ENCODE measurements at places on chromosomes 6 and 20.

- DNase-seq = no peak
Observed at GRCh38 chr20:63587776-63588591, 13.9 kb upstream of the HELZ2 start.

DNA sequence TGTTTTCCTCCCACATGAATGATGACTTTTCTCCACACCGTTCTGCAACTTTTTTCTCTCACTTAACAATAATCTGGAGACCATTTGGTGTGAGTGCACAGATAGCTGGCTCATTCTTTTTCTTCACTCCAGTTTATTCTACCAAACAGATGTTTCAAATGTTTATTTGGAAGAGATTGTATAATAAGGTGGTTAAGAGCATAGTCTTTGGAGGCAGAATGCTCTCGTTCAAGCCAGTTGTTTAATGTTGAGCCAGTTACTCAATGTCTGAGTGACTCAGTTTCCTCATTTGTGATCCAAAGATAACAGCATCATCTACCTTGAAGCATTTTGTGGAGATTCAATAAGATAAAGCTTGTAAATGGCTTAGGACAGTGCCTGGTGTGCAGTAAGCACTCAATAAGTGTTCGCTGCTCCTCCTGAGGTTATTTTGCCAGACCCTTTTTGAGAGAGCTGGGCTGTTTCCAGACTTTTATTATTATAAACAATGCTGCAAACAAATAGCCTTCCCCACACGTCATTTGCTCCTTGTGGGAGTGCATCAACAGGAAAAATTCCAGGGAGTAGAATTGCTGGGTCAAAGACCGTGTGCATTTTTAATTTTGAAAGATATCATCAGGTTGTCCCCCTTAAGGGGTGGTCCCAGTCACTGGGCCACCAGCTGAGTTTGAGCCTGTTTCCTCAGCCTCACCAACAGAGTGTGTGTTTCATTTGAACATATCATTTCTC lies 70.6 kb downstream of the VEGFA start:
- DNase-seq = no peak

DNA sequence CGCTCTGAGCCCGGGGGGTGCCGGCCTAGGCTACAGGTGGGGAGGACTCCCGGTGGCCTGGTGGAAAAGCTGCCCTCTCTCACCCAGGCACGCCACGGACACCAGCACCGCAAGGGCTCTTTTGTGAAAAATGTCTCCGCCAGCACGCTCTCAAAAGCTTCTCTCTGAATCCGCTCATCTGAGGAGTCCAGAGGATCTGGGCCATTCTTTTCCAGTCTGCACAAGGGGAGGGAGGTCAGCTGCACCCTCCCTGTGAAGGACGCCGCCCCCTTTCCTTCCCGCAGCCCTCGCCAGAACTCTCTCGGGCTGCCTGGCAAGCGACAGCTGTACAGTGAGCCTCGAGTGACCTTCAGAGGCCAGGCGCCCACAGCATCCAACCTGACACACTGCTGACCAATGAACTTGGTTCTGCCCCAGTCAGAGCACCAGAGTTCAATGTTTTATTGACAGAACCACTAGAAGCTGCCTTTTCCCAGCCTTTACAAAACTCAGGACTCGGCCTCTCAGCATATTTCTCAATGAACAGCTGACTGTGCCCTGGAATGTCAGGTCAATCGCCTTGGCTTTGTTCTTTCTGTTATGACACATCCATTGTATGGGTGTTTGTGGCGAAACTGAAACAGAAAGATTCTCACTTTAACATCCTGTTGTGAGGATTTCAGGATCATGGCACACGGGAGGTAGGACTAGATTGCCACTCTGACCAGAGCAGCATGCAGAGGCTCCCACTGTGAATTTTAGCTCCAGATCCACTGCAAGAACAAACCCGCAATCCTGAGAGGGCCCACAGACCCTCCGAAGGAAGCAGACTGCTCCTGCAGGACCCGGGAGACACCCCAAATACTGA lies 26.7 kb downstream of the SERPINB9 start:
- DNase-seq = no peak

DNA sequence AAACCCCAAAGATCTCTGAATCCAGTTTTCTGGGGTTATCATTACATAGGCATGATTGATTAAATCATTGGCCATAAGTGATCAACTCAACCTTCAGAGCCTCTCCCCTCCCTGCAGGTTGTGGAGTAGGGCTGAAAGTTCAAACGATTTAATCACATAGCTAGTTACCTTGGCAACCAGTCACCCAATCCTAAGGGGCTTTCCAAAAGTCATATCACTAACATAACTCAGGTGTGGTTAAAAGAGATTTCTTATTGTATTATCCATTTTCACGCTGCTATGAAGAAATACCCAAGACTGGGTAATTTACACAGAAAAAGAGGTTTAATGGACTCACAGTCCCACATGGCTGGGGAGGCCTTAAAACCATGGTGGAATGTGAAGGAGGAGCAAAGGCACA lies 935.1 kb upstream of the SLC35B3 start:
- DNase-seq = no peak

DNA sequence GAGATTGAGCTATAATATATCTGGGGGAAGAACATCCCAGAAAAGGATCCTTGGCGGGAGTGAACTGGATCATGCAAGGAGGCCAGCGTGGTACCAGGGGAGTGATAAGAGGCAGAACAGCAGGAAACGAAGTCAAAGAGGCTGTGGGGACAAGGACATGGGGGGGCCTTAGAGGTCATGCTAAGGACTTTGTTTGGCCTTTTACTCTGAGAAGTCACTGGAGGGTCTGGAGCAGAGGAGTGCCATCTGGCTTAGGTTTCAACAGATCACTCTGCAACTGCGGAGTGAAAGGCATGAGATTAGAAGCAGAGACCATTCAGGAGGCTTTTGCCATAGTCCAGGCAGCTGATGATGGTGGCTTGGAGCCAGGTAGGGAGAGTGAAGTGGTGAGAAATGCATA lies 24.3 kb downstream of the MRAP2 start:
- no peak for DNase-seq

DNA sequence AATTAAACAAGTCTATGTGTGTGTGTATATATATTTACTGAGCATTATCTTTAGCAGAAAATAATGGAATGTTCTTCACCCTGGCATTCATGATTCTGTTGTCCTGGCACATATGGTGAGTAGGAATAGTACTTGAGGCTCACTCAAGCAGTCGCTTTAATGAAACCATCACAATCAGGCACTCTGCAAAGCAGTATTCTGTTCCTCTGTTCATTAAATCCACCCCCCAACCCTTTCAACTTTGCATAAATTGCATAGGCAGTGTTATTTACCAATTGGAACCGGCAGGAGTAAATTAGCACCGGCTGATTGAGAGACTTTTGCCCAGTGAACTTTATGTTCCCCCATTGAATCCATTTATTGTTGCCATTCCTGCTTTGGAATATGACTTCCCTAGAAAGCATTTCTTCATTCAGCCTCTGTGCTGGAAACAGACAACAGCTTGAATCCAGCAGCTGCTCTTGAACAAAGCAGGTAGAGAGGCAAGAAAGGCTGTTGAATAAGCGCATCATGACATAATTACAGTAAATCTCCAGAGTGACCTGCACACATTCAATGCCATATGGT lies 268.0 kb upstream of the RNF217 start:
- no peak for DNase-seq

DNA sequence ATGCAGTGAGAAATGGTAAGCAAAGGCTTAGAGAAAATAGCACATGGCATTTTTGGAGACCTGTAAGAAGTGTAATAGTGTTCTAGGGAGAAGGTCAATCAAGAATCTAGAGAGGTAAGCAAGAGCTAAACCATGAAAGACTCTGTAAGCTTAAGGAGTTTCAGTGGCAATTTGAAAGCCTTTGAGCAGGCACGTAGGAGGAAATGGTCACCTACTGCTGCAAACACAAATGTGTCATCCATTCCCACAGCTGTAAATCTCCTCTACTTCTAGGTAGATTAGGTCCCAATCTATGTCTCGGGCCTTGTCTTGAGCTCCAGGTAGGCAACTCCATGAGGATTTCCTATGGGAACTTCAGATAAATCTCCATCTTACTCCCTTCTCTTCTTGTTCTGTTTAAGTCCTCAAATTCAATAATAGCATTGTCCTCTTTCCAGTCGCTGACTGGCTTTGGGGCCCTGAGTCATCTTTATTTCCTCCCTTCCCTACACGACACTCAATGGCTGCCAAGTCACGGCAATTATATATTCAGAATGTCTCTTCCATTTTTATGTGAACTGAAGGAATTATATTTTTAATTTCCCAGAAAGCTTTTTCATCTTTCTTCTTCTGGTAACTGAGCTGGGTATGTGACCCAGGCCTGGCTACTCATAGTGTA lies 24.2 kb upstream of the PAQR8 start:
- no peak for DNase-seq

DNA sequence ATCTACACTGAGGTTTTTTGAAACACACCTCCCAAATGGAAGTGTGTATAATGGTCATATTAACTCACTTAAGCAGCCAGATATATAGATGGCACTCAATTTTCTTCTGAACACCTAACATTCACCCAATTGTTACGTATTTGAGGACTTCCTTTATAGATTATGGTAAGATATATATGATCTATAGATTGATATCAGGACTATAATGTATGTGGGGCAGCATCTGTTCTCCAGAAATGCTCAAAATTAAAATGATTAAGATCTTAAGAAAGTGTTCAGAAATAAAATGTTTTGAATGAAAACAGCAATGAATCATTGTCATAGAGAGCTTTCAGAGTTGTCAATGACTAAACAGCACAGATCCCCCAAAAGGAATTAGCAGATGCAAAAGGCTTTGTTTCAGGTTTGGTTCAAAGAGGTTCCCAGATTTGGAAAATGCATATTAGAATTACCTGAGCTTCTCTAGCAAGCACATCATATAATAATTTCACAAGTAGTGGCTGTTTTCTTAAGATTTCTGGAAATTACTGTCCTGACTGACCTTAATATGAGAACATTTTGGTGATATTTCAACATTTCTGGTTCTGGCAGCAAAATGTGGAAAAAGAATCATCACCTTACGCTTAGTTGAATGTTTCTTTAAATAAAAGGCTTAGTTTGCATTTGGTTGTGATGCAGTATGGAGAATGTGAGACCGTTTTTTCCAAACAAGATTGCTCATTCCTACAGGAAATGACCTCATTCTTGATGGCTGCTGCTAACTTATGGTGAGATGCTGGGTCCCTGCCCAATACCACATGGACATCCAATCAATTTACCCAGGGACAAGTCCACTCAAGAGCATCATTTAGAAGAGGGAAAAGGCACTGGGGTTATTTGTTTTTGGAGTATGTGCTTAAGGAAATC lies 31.5 kb downstream of the TRAF3IP2 start:
- DNase-seq = no peak

GRCh38 chr6:154502553-154502952 lies 7.9 kb downstream of the CNKSR3 start:
- no peak for DNase-seq

DNA sequence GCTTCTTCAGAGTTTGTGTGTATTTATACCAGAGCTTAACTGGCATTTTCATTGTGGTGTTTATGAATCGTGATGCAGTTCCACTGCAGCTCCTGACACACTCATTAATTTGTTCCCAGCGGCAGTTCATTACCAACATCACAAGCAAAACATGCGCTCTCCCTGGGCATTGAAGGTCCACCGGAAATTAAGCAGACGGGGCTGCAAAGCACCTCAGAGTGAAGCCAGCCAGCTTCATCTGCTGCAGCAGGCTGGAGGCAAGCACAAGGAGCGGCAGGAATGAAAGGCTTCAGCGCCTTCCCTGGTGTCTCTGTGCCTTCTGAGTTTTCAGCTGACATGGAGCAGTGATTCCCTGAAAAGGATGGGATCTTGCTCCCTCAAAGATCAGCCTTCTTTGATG lies 246.0 kb upstream of the SPTLC3 start:
- DNase-seq = no peak

GRCh38 chr6:158366363-158366762 lies 54.1 kb downstream of the TULP4 start:
- no peak for DNase-seq

DNA sequence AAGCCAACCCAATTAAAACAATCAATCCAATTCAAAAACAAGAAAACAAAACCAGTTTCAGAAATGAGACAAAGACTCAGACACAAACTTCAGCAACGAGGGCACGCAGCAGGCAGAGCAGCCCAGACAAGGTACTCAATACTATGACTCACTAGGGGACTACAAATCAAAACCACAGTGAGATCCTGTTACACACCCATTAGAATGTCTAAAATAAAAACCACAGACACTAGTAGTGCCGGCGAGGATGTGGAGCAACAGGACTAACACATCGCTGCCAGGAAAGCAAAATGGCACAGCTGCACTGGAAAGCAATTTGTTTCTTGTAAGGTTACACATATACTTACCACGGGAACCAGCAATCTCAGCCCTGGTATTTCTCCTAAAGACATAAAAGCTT lies 28.4 kb upstream of the MAS1L start:
- DNase-seq = no peak

DNA sequence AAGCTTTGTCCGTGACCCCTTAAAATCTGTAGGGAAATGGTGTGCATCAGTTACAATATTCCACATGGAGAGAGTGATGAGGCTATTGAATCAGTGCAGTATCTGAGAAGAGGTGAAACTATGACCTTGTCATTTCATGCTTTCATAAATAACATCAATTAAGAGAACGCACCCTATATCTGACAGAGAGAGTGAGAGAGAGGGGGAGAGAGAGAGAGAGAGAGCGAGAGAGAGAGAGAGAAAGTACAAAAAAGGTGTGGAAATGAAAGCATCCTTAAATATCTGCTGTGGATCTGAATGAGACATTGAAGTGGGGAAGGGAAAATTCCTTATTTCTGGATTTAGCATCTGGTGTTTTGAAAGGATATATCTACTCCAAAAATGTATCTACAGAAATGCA lies 12.4 kb downstream of the GSTA4 start:
- DNase-seq = no peak

DNA sequence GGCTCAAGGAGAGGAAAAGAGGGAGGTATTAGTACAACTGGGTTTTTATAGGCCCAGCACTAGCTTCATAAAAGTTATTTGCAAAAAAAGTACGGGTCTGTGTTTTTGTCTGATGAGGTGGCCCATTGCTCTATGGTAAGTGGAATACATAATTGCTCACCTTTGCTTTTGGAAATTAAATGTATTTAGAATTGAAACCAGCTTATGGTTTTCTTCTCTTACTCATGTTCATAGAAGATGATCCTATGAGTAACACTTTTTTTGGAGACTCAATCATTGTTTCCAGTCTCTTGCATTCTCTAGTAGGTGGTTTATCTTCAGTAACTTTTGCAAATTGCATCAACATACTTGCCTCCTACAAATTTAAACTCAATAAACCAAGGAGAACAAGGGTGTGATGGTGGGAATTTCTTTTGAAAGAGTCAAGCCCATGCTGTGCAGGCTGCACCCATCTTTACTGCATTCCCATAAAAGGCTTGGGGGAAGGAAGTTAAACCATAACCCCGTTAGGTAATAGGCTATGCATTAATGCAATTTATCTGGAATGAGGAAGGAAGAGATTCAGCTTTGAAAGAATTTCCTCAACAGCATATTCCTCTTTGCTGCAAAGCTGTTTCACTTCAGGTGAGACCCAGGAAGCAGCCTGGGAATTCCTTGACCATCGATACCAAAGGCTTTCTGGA lies 48.5 kb upstream of the EDN1 start:
- no peak for DNase-seq

- DNase-seq = no peak
Observed at GRCh38 chr20:62929051-62929538, 2.8 kb upstream of the DIDO1 start.

All from D721Med (cell line).